ENCODE measurements at places on chromosomes 2 and 18.

GRCh38 chr2:60424233-60424632 lies 129.2 kb downstream of the BCL11A start:
- DNase-seq, result no peak

GRCh38 chr2:9031246-9031645 lies 27.8 kb upstream of the MBOAT2 start:
- no peak for DNase-seq

- no peak for DNase-seq
These were observed 2.5 kb downstream of the MERTK start for GRCh38 chr2:111900859-111901258.

DNA sequence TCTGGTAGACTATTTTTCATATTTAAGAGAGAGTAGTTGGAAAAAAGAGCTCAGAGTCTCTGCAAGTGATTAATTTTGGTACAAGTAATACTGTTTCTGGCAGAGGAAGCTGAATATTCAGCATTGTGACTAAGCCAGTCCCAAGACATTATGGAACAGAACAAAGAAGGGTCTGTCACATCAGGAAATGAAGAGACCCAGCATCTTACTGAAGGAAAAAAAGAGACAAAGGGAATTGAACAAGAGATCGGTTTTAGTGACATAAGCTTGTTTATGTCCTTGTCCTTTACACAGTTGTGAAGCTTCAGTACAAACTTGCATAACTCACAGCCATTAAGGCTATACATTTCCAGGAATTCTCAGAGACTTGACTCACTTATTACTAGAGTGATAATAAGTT lies 568.5 kb upstream of the SLC8A1 start:
- no peak for DNase-seq

DNA sequence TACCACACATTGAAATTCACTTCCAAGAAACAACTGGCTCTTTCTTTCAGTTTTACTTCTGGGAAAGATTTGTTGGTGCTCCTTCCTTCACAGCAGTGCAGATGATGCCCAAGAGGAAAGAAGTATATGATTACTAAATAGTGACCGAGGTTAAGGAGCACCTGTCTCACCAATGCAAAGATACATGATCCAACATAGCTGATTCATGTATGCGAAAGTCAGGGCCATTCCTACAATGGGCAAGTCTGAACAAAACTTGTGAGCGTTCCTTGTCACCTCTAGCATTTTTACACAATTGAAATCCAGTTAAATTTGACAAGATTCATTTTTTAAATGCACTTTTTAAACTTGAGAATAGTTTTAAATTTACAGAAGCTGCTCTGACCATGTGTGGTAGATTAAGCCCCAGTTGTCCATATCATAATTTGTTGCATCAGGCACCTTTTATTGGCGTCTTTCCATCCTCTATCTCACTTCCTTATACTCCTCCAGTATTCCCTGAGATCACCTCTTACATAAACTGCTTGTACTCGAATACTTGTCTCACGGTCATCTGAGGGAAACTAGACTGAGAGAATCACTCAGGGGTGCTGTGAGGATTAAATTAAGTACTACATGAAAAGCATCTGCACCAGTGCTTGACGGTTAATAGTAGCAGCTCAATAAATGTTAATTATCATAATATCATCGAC lies 438.8 kb upstream of the CDH20 start:
- DNase-seq, result no peak

GRCh38 chr2:154758871-154759270 lies 60.4 kb downstream of the KCNJ3 start:
- DNase-seq, result no peak

DNA sequence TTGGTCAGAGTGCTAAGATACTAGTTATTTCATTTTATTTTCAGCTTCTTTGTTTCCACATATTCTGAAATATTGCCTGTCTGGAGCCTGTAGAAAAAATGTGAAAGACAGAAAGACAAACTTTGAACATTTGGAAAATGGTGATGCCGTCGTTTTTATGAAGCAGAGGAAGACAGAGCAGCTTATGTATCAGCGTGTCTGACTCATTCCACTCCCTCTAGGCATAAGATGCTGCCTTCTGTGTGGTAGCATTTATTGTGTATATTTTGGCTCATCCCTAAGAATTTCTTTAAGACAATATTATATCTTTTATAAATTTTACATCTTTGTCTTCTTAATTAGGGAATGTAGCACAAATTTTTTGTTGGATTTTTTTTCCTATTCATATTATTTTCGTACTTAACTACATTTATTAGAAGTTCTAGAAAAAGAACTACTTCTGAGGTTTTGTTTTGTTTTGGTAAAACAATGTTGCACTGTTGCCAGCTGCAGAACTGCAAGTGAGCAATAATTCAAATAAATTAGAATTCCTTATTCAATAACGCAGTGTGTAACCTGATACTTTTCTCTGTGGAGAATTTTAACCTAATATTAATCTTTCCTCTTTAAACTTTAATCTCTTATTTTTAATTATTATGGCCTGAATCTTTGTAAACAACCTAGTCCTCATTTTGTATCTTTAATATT lies 300.4 kb downstream of the ZNF407 start:
- no peak for DNase-seq

- DNase-seq, result no peak
These were observed 328.1 kb upstream of the PKDCC start for GRCh38 chr2:41719756-41720155.

- DNase-seq, result no peak
These were observed 15.7 kb downstream of the B3GNT7 start for GRCh38 chr2:231411237-231411636.

DNA sequence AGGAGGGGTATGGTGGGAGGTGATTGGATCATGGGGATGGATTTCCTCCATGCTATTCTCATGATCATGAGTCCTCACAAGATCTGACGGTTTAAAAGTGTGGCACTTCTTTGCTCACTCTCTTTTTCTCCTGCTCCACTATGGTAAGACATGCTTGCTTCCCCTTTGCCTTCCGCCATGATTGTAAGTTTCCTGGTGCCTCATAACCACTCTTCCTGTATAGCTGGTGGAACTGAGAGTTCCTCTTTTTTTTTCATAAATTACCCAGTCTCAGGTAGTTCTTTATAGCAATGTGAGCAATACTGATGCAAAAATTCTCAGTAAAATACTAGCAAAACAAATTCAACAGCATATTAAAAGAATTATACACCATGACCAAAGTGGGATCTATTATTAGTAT lies 728.5 kb upstream of the SLC8A1 start:
- no peak for DNase-seq

DNA sequence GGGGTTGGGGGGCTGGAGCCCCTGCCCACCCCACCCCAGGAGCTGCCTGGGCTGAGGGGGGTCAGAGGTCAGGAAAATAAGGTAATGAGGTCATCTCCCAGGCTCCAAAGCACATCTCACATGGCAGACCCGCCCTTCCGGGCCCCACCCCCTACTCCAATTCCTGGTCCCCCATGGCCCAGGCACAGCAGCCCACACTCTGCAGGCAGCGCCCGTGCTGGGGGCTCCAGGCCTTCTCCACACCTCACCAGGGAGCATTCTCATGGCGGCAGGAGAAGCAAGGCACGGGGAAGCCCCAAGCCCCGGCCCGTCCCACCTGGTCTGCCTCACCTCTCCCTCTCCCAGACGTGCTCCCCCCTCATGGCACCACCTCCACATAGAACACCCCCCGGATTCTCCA lies 43.8 kb downstream of the AQP12A start:
- no peak for DNase-seq

DNA sequence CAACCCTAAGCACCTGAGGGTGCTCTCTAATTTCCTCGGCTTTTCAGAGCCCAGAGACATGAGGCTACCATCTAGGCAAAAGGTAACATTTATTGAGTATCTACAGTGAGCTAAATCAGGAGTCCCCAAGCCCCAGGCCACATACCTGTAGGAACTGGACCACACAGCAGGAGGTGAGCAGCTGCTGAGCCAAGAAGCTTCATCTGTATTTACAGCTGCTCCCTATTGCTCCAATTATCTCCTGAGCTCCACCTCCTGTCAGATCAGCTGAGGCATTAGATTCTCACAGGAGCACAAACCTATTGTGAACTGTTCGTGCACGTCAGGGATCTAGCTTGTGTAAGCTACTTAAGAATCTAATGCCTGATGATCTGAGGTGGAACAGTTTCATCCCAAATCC lies 70.2 kb downstream of the RND3 start:
- no peak for DNase-seq

DNA sequence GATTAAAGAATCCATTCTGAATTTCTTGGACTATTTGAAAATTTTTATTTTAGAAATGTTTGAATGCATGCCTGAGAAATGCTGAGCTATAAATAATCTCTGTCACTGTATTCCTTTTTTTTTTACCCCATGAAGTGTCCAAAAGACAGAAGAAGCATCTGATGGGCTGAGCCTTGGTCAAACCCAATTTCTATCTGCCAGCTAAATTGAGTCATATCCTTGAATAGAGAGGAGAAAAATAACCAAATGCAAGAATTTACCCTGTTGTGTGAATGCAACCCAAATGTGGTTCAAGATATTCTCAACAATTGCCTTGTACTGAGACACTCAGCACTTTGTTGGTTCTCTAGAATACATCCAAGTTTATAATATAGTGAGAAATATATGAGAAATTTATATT lies 223.5 kb downstream of the UBE2E3 start:
- DNase-seq, result no peak

GRCh38 chr2:24490181-24490689 lies 819 bp upstream of the NCOA1 start:
- DNase-seq, result no peak

DNA sequence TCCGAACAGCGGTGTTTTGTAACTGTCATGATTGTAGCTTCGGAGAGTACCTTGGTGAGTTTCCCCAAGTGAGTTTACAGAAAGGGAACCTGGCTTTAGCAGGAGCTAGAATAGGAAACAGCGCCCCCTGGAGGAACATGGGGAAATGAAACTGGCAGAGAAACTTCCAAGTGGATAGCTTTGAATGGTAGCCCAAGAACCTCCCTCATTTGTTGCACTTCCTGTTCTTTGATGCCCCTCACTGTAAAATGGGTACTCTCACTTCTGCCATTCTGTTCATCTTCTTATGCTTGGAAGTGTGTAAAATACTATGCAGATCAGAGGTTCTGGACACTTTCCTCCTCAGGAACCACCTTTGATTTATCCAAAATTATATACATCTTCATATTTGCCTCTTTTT lies 36.2 kb downstream of the CHST10 start:
- peak; percentile 29 for DNase-seq

GRCh38 chr2:240387669-240388358 lies 47.6 kb upstream of the GPC1 start:
- DNase-seq, result no peak

DNA sequence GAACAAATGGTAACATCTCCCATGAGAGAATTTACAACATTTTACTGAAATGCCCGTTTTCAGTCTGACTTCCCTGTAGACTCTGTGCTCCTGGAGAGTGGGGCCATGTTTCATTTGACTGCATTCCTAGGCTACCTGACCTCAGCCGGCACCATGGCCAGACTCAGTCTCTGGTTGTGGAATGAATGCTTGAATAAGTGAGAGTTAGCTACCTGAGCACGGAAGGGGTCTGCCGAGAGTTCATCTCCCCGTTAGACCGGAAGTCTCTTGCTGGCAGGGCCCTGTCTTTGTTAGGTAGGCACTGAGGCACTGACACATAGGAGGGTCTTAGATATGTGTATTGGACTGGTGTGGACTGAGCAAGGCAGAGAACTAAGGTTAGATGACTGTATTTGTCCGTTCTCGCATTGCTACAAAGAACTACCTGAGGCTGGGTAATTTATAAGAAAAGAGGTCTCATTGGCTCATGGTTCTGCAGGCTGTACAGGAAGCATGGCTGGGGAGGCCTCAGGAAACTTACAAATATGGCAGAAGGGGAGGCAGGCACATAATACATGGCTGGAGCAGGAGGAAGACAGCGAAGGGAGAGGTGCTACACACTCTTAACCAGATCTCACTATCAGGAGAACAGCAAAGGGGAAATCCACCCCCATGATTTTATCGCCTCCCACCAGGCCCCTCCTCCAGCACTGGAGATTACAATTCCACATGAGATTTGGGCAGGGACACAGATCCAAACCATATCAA lies 271.2 kb downstream of the GLI2 start:
- no peak for DNase-seq

DNA sequence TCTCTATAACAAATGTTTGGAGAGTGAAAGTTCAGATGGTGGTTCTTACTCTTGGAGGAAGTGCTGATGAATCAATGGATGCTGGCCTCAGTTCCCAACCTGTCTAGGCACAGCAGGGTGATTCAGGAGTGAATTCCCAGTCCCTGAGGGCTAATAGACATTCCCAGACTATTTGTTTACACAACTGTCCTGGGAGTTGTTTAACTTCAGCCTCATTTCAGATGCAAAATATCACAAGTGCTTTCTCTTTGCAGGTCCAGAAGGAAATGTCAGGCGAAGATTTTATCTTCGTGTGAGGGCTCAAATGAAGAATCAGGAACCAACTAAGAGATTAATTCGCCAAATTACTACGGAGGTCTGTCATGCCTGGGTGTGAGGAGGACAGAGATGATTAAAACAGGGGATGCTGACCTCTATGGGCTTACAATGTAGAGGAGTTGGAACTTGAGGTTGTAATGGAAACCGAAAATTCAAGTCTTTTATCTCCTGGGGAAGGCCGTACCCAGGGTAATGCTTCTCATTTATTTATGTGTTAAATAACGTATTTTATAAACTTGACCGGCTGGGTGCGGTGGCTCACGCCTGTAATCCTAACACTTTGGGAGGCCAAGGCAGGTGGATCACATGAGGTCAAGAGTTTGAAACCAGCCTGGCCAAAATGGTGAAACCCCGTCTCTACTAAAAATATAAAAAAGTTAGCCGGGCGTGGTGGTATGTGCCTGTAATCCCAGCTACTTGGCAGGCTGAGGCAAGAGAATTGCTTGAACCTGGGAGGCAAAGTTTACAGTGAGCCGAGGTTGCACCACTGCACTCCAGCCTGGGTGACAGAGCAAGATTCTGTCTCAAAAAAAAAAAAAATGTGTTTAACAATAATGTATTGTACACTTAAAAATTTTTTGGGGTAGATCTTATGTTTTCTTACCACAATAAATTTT lies 38.7 kb upstream of the SLC1A4 start:
- DNase-seq, result no peak

DNA sequence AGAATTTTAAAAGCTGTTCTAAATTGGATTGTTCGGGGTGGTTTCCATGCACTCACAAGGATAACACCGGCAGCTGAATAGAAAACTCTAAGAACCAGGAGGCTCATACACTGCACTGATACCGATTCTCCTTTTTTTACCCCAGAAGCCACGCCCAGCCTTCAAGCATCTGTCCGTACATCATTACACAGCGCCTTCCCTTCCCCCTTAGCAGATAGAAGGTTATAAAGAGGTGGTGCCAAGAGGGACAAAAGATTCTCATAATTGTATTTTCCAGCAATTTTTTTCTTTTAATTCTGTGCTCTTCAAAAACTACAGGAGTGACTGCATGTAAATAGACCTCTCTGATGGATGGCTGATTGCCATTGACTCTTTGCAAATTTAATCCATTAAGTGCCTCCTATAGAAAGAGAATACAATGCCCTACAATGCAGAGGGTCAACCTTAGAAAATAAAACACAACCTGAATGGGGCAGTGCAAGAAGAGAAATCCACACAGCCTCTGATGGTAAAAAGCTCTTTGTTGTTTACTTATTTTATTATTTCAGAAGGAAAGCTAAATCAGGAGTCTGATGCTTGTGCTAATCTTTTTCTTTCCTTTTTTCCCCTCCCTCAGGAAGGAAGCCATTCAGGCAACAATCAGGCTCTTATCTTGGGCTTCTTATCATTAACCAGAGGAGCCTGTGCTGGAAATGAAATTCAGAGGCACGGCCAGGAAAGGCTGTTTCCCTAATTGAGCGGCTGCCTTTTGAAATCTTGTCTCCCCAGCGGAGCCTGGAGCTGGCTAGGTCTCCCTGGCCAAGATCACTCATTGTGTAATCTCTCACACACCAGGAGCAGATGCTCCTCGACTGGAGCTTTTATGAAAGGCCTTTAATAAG lies 198.9 kb upstream of the NABP1 start:
- DNase-seq, result no peak

Measured in activated naive CD8-positive, alpha-beta T cell treated with anti-CD3 and anti-CD28 coated beads, Interleukin-2, amount 50 U/mL, for 16 hours (primary cell).